ENCODE measurements at places on chromosomes 7 and 10.

DNA sequence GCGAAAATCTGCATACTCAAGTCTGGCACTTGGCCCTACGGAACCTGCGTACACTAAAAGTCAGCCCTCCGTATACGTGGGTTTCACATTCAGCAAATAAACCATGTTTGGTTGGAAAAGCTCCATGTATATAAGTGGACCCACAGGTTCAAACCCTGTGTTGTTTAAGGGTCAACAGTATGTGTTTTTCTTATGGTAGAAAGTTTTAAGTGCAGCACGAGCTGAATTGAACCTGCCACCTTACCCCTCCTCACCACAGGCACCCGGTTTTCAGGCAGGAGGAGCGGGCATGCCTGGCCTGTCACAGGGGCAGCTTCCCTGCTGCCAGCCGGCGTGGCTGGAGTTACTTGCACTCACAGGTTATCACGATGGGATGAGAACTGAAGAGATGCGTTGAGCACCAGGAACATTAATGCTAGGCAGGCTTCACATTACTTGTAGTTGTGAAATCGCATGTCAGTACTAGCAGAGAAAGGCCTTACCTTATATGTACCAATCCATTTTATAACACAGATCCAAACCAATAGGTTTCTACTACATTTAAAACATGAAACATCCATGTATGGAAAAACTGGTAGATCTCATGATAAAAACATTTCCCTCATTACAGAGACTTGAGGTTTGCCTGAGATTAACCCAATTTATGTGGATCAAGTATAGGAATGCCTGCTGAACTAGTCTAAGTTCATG lies 12.9 kb downstream of the INSIG1 start:
- no peak for DNase-seq

- no peak for DNase-seq
These were observed 71.0 kb upstream of the CC2D2B start for GRCh38 chr10:95836610-95837355.

DNA sequence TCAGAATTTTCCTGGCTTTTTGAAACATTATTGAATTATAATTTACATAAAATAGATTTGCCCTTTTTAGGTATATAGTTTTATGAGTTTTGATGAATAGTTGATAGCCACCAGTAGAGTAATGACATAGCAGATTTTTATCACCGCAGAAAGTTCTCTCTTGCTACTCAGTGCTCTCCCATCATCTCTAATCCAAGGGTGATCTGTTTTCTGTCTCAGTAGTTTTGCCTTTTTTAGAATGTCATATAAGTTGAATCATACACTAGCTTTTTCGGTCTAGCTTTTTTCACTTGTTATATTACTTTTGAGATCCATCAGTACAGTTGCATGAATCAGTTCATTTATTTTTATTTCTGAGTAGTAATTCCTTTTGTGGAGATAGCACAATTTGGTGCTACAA lies 17.9 kb downstream of the RSBN1L start:
- DNase-seq = no peak

- no peak for DNase-seq
These were observed 30.0 kb upstream of the TNRC18 start for GRCh38 chr7:5453566-5454075.

DNA sequence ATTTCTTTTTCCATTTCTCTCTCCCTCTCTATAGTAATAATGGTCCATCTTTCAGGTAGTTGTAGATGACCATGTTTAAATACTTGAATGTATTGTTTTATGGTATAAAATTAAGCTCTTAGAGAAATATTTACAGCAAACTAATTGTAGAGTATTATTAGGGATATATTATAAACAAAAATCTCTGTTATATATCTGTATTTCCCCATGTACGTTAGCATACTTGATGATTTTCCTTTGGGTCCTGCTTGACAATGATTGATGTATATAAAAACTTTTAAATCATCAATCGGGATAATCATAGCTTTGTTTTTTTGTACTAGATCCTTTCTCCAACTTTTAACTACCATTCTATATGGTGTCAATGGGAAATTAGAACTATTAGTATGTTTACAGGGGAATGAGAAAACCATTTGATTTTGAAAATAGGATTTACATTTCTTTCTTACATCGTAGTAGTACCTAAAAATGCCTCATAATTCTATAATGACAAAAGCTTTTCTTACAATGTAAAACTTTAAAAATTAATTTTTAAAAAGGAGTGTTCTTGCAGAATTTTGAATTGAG lies 117.5 kb upstream of the CDK13 start:
- DNase-seq = no peak

DNA sequence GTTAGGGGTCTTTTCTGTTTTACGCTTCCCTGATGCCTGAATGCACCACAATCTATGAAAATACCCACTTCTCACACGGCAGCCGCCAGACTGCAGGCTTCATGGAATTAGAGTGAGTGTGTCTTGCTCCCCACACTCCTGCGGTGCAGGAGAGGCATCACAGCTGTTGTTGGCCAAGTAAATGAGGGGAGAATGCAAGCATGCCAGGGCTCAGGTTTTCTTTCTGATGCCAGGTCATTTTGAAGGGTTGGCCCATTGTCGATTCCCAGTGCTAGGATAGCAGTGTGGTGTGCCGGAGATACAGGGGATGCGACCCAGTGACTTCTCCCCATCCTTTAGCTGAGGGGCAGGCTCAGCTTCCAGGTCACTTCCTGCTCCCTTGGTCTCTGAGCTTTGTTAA lies 16.3 kb downstream of the CXCL12 start:
- DNase-seq = no peak

- DNase-seq = no peak
These were observed 7.5 kb upstream of the CSGALNACT2 start for GRCh38 chr10:43130770-43131171.

GRCh38 chr10:3104251-3104918 lies 37.0 kb downstream of the PFKP start:
- DNase-seq = peak; percentile 40

- no peak for DNase-seq
These were observed 47.6 kb upstream of the PDE1C start for GRCh38 chr7:32117837-32118236.

- DNase-seq = no peak
These were observed 64.2 kb downstream of the TAX1BP1 start for GRCh38 chr7:27804139-27804538.

GRCh38 chr10:97623277-97623676 lies 10.0 kb downstream of the MORN4 start:
- no peak for DNase-seq

- DNase-seq = no peak
These were observed 91.4 kb downstream of the ZFAND4 start for GRCh38 chr10:45581216-45581549.

DNA sequence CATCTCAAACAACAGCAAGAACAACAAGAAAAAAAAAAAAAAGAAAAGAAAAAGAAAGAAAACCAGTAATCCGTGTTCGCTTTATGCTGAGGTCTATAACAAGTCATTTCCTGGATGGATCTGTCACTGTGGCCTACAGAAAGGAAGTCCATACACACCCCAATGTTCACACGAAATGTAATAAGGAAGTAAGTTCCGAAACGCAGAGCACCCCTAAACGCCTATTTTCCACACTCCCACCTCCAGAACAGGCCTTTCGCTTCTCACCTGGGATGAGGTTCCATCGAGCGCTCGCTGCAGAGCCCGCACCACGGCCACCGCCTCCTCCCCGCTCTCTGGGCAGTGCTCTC lies 735 bp downstream of the ZNF394 start:
- no peak for DNase-seq

DNA sequence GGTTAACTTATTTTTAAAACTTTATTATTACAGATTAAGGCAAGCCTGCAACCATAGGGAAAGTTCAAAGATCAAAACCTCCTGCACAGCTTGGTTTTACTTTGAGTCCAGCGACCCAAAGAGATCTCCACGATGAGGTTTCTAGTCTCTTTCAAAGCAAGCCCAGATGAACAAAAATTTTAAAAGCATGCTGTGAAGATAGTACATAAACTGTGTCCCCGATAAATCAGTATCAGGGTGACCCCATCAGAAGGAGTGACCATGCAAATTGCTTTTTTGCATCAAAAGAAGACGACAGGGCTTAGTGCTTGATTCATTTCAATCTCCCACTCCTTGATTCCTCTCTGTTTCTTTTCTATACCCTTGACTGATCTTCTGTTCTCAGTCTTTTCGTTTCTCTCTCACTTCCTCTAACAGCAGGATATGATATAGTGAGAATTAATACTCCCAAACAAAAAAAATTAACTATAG lies 16.0 kb upstream of the DNTT start:
- no peak for DNase-seq

DNA sequence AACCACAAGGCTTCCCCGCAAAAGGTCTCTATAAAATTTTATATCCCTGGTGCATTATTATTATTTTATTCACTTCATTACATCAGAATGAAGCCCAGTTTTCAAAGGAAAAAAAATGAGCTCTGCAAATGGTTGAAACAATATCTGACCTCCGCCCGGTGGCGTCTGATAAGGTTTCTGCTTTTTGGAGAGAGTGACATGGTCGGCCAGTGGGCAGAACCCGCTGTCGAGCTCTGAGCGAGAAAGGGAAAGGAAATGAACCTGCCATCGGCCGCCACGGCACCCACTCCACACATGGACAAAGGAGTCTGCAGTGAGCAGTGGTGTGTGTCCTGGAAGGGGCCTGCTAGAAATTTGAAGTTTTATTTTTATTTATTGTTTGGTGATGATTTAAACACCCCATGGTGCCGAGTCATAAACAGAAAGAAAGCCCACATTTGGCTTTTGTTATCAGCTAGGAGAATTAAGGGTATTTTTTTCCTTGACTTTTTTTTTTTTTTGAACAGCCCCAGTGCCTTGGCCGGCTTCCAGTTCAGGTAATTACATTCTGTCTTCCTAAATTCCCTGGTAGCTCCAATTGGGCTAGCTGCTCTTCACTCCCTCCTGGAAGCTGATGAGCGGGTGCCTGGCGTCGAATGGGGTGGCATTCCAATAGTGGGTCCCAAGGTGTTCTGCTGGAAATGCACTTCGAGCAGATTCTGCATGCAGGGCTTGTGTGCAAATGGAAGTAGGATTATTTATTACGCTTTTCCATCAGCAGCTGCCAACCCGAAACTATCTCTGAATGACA lies 149.4 kb upstream of the MKI67 start:
- no peak for DNase-seq

DNA sequence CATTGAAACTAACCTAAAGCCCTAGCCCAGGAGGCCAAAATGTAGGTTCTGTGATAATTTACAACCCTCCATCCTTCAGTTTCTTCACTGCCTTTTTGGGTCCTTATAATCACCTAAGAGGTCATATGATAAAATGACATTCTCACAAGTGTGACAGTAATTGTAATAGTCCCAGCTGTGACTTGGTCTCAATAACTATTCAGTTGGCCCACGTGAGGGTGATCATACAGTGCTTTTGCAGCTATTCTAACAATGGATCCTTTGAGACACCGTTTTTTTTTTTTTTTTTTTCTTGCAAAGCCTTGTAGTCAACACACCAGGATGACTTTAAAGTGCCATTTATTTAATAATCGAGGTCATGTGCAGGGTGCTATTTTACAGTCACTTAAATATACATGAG lies 760.0 kb downstream of the PHTF2 start:
- no peak for DNase-seq

GRCh38 chr7:30521532-30521931 lies 16.9 kb upstream of the GGCT start:
- peak; percentile 29 for DNase-seq

DNA sequence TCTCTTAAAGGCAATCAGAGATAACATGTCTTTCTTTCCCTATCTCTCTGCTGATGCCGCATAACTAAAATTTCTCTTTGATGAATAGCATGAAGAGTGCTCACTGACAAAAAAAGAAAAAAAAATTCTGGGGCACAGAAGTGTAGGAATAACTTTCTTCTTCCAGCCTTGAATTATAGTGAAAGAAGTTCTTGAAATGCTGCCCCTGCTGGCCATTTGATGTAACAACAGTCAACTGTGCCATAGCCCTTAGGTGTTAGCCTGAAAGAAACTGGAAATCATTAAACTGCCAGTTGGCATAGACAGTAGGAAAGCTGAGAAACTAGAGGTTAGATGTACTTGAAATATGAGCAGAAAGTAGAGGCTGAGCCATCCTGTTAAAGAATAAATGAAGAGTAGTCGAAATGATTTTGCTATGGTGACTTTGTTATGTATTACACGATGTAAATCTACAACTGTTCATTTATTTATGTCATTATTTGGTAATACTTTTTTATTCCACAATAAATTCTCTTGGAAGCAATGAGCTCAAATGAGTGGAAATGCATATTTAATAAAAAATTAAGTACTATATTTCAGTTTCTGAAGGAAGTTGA lies 48.3 kb upstream of the FAM171A1 start:
- DNase-seq = peak; percentile 61

GRCh38 chr7:150847536-150847935 lies 4.8 kb upstream of the AOC1 start:
- no peak for DNase-seq

GRCh38 chr7:102883098-102883860 lies 29.5 kb upstream of the LRRC17 start:
- no peak for DNase-seq

DNA sequence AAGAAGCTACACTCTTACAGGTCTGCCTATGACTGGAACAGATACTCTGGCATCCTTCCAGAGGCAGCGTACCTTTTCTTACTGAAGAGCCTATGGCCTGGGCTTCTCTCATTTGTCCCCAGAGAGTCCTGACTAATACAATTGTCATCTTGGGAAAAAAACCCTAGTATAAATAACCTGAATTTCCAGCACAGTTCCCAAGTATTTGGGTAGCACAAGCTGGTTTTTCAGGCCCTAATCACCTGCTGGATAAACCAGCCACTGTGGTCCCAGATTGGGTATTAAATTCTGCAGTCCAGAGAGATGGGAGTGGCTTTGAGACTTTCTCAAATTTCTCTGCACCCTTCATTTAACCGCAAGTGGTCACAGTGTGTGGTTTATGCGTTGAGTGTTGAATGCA lies 186.8 kb upstream of the NEBL start:
- DNase-seq = no peak

- DNase-seq = no peak
These were observed 6.2 kb upstream of the FOXK1 start for GRCh38 chr7:4675771-4676367.

DNA sequence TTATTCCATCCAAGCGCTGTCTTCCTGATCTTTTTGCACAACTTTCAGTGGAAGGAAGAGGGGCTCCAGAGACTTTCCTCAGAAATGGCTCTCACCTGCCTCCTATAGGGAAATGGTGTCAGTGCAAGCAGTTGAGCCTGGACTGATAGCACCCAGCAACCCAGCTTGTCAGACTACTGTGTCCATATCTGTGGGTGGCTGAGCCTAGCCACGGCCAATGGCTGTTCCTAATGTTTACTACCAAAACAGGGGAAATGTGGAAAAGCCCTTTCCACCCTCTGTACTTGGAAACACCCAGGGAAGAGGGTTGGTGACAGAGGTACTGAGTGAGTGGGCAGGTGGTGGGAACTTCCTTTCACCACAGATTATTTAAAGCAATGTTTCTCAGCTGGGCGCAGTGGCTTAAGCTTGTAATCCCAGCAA lies 4.3 kb upstream of the YKT6 start:
- DNase-seq = peak; percentile 70

DNA sequence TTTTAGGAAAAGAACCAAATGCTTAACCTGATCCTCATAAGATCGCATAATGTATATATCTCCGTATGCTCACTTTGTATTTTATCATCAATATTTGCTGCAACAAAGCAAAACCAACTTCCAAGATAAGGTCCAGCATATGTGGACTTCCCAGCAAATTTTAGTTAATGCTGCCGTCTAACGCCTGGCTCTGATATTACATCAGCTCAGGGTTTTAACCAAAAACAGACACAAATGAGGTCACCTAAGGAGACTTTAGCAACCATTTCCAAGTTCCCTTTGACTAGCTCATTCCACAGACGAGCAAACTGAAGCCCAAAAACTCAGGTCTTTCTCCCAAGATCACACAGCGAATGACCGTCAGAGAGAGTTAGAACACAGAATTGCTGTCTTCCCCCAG lies 59.4 kb upstream of the UCN3 start:
- no peak for DNase-seq

All from muscle of back (tissue), 13 donors.